RCC 7860 (cell line): ENCODE measurements at places on chromosomes 7 and 10.

GRCh38 chr7:142516038-142516501, 233.2 kb upstream of the PRSS1 start:
- peak; percentile 67 for DNase-seq

DNA sequence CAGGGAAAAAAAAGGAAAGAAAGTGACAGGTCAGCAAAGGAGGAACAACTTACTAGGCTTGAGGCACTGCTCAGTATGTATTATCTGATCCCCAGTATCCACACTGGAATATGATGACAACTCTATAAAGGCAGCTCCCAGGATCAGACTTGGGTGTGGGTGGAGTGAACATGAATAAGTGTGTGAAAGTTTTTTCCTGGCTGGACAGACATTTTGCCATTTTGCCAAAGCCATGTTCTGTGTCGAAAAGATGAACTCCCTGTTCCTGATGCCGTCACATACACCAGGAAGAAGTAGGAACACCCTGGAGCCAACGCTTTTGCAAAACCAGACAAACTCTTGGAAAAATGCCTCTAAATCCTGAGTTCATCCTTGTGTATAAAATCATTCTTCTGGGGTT, 143.2 kb upstream of the MEOX2 start:
- DNase-seq, result no peak

GRCh38 chr10:106619346-106619745, 545.2 kb downstream of the SORCS1 start:
- no peak for DNase-seq

DNA sequence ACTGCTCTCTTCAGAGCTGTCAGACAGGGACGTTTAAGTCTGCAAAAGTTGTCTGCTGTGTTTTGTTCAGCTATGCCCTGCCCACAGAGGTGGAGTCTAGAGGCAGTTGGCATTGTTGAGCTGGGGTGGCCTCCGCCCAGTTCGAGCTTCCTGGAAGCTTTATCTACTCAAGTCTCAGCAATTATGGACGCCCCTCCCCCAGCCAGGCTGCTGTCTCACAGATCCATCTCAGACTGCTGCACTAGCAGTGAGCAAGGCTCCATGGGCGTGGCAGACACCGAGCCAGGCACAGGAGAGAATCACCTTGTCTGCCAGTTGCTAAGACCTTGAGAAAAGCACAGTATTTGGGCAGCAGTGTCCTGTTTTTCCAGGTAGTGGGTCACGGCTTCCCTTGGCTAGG, 98.1 kb downstream of the SDHAF3 start:
- no peak for DNase-seq

DNA sequence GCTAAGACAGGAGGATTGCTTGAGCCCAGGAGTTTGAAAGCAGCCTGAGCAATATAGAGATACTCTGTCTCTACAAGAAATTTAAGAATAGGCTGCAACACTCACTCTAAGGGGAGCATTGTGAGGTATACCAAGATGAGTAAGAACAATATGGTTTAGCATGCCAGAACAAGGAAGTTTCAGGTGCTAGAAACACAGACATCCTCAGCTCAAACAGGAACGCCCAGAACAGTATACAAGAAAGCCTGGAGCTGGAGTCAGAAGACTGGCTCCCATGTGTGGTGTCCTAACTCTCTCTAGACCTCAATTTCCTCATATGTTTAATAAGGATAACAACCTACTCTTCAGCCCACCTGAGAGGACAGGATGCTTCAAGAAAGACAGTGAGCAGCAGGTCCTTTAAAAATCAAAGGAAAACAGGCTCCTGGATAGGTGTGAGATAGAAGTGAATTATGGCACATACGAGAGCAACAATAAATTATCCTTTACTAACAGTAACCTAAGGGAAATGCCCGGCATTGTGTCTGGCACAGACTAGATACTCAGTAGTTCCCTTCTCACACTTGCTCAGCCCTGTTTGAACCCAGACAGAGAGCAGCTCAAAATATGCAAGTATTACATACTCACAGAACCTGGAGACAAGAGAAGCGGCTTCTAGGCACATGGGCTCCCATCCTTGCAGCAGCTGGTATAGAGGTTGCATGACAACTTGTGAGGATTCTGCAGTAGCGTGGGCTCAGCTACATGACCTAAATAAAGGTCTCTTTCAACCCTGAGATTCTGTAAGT, 45.4 kb downstream of the KAT6B start:
- DNase-seq, result no peak

DNA sequence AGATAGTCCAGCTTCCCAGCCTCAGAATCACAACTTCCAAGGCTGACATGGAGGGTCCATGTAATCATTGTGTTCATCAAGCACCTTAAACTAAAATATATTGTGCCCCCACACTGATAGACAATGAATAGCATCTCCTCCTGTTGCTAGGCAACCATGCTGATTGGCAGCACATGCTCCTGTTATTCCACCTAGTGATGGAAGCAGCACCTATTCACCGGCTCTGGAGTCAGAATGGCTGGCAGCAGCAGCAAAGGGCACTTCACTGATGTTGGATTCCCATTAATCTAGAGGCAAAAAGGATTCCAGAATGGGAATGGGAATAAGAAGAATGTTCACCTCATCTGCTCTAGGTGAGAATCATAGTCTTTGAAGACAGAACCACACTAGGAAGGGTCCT, 55.0 kb downstream of the RELN start:
- DNase-seq, result no peak

- no peak for DNase-seq
Observed at GRCh38 chr7:104604706-104605105, 276.3 kb downstream of the LHFPL3 start.

- peak; percentile 75 for DNase-seq
Observed at GRCh38 chr10:101367569-101368453, 13.8 kb downstream of the BTRC start.

DNA sequence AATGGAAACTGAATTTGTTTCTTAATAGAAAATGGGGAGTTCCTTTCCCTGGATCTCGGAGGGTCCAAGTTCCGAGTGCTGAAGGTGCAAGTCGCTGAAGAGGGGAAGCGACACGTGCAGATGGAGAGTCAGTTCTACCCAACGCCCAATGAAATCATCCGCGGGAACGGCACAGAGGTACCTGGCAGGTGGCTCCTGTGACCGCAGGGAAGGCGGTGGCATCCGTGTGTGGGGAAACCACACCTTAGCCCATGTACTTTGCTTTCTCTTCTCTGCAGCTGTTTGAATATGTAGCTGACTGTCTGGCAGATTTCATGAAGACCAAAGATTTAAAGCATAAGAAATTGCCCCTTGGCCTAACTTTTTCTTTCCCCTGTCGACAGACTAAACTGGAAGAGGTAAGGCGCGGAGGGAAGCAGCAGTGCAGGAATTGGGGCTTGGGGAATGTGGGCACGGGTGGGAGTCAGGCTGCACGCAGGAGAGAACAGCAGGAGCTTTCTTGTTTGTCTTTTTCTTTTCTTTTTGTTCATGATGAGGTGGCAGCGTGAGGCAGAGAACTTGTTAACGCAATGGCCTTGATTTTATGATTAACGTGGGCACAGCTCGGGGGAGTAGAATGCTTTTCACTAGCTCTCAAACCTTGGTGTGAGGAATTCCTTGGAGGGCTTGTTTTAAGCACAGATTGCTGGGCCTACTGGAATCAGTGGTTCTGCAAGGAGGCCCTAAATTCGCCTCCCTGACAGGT, 12.8 kb downstream of the HKDC1 start:
- DNase-seq, result no peak

- no peak for DNase-seq
Observed at GRCh38 chr7:39541511-39541910, 24.7 kb upstream of the YAE1 start.

- DNase-seq, result peak; percentile 24
Observed at GRCh38 chr10:91162495-91163268, 57.8 kb upstream of the PCGF5 start.

DNA sequence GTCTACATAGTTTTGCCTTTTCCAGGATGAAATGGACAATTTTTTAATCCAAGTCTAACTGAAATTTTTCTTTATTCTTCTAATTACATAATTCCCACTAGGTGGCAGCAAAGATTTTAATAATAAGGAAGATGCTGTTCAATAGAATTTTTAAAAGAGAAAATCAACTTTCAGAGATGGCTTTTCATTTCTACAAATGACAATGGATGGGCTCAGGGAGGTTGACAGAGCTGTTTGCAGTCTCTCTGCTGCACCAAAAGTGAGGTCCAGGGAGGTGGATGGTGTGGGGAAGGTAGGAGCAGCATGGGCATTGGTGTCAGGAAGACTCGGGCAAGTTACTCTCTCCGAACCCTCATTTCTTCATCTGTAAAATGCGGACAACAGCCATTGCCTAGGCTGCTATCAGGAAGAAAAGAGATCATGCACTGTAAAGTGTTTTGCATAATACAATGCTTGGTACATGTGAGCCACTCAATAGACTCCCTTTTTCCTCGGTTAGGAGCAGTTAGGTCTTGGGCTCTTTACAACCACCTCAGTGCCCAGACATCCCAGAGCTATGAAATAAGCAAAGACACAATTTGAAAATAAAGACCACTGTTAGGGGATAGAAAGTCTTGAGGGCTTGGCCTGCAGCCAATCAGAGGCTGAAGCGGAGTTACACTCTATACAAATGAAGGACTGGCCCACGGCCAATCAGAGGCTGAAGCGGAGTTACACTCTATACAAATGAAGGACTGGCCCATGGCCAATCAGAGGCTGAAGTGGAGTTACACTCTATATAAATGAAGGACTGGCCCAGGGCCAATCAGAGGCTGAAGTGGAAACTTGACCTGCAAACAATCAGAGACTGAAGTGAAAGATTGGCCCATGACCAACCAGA, 107.1 kb downstream of the ABLIM1 start:
- DNase-seq, result peak; percentile 44

GRCh38 chr10:31147210-31147608, 115.5 kb upstream of the ZNF438 start:
- no peak for DNase-seq

DNA sequence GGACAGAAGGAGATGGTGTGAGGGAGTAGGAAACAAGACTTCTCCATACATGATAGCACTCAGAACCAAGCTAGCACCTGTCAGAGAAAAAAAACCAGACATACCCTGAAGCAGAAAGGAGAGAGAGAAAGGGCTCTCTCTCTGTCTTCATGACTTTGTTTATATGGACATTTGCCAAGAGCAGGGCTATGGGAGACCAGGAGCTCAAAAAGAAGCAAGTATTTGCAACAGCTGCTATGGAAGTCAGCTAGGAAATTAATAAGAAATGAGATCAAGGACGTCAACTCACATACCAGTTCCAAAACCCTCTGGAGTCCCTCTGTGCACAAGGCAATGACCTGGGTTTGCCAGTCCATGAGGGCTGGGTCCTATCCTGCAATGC, 111.6 kb downstream of the SGMS1 start:
- no peak for DNase-seq

GRCh38 chr10:75226095-75226494, 9.7 kb downstream of the COMTD1 start:
- DNase-seq, result no peak

DNA sequence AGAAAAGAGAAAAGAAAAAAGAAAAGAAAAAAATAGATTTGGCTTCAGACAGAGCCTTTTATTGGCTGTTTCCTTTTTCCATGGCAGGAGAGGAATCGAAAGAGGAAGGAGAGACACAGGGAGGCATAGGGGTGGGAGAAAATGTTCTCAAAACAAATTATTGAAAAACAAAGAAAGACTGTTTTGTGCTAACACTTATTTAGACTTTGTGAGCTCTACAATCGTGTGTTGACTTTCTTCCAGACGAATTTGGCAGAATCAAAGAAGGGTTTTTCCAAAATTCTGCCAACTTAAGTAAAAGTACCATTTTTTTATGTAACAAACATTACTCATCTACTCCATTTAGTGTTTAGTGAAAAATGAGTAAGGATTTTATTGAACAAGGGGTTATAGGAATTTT, 982.2 kb downstream of the REEP3 start:
- DNase-seq, result no peak

DNA sequence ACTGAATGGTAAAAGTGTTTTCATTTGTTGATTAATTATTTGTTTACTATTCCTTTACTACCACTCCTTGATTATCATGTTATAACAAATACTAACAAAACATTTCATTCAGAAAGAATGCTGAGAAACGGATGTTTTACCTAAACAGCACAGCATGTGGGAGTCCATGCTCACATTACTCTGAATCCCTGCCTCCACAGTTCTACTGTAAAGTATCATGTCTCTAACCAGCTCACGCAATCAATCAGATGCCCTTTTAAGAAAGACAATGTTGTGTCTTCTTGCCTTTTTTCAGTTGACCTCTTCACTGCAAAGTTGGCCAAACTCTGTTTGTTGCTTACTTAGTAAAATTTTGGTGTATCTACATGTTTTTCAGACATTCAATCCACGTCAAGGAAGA, 232.5 kb upstream of the MDFIC start:
- DNase-seq, result no peak

GRCh38 chr10:112955582-112956421, 5.8 kb downstream of the TCF7L2 start:
- DNase-seq, result peak; percentile 72

DNA sequence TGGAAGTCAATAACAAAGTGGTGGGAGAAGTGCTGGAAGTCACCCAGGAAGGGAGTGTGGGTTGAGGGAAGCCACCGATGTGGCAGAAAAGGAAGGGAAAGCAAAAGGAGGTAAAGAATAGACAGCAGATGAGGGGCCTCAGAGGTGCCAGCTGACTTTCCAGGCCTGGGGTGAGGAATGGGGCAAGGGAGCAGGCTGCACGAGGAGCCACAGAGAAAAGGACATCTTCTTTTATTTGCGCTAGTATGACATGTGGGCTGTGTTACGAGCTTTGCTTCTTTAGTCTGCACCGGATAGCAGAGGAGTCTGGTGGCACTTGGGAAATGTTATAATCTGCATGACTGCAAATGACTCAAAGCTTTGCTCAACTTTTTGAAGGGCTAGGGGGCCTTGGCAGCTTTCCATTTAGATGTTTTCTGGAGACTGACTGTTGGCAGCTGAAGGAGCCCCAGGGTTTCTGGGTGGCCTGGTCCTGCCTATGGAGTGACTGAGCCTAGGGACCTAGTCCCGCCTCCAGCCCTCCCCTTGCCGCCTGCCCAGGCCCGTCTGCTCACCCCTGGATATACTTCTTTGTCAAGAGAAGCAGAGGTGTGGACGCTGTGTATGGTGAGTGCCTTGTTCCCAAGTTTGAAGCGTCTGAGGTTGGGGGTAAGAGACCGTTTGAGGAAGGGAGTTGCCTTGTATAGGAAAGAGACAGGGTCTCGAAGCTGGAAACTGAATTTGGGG, 5.1 kb downstream of the PRXL2A start:
- no peak for DNase-seq

- DNase-seq, result peak; percentile 90
Observed at GRCh38 chr10:62045765-62046521, 144.4 kb downstream of the ARID5B start.

DNA sequence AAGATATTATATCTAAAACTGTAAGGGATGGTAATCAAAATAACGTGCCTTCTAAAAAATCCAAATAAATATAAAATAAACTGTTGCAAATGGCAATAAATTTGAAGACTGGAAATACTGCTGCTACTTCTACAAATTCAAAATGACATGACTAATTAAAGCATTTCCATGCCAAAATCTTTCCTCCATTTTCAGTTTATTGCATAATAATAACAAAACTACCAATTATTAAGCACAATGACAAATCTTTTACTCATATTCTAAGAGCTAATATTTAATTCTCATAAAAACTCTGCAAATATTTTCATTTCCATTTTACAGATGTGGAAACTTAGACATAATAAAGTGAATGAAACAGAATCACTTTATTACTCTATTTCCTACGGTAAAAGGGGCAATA, 38.8 kb upstream of the NEBL start:
- no peak for DNase-seq

- no peak for DNase-seq
Observed at GRCh38 chr10:31399171-31399570, 80.2 kb downstream of the ZEB1 start.
